ENCODE measurements at places on chromosomes 11 and 22. TPM values are rescaled to one million over a fixed set of nuclear protein-coding genes. Genes with fewer than 3 reads are reported as not detected.

The CST6 gene
- 0.58 TPM for total RNA-seq

The TEX12 gene
- total RNA-seq = 2.9 TPM

The ANO3 gene
- 1.2 TPM for total RNA-seq

The GAL3ST1 gene
- total RNA-seq = 0.63 TPM

The FGF19 gene
- not detected for total RNA-seq

The PNPLA2 gene
- total RNA-seq = 13.6 TPM

The INPP5J gene
- total RNA-seq = 0.32 TPM

The OR52E8 gene
- not detected for total RNA-seq

The MEI1 gene
- total RNA-seq = 0.95 TPM

The INTS4 gene
- total RNA-seq = 50.4 TPM

The FIBIN gene
- total RNA-seq = 46.9 TPM

The MIAT gene
- 3.3 TPM for total RNA-seq

The PPFIA1 gene
- total RNA-seq = 54.0 TPM

The ZBTB44 gene
- total RNA-seq = 85.6 TPM

The MUC5B gene
- total RNA-seq = not detected

The MS4A15 gene
- total RNA-seq = not detected

The RAB6A gene
- 106 TPM for total RNA-seq

The FGF4 gene
- total RNA-seq = not detected

The PPARA gene
- total RNA-seq = 22.8 TPM

The RGL4 gene
- not detected for total RNA-seq

The OR51B5 gene
- 4.3 TPM for total RNA-seq

The PANX3 gene
- not detected for total RNA-seq

The OR52A1 gene
- total RNA-seq = not detected

The IGLL5 gene
- total RNA-seq = 0.69 TPM

The TSPAN32 gene
- 1.9 TPM for total RNA-seq

The SCGB1A1 gene
- total RNA-seq = 9.5 TPM

The GPR83 gene
- total RNA-seq = 0.16 TPM

The TTLL1 gene
- total RNA-seq = 7.6 TPM

The SYT8 gene
- total RNA-seq = 3.4 TPM

The NUDT8 gene
- 3.0 TPM for total RNA-seq

The IGSF9B gene
- 11.4 TPM for total RNA-seq

The WNT11 gene
- total RNA-seq = 6.3 TPM

The OR8D4 gene
- 0.21 TPM for total RNA-seq

The FBLN1 gene
- total RNA-seq = 700 TPM

The BTG4 gene
- total RNA-seq = not detected

The OR56A1 gene
- 0.05 TPM for total RNA-seq

The GNAZ gene
- 5.4 TPM for total RNA-seq

The POGLUT3 gene
- 104 TPM for total RNA-seq

The MAML2 gene
- 25.6 TPM for total RNA-seq

The ART1 gene
- total RNA-seq = not detected

The HDHD5 gene
- total RNA-seq = 13.2 TPM

The LARGE1 gene
- total RNA-seq = 27.9 TPM

The MS4A1 gene
- 1.2 TPM for total RNA-seq

The MS4A6E gene
- not detected for total RNA-seq

The HMBS gene
- 6.5 TPM for total RNA-seq

The OR8K5 gene
- not detected for total RNA-seq

The AGBL2 gene
- 3.5 TPM for total RNA-seq

The CRYBA4 gene
- total RNA-seq = not detected

The ANKK1 gene
- 0.16 TPM for total RNA-seq

The TCN2 gene
- total RNA-seq = 7.9 TPM

Measured in urinary bladder (tissue), 4 donors.